ENCODE measurements at places on chromosomes 3 and 15.
A peak's percentile ranks its signal among the peaks of the same experiment; 100 is the strongest.

DNA sequence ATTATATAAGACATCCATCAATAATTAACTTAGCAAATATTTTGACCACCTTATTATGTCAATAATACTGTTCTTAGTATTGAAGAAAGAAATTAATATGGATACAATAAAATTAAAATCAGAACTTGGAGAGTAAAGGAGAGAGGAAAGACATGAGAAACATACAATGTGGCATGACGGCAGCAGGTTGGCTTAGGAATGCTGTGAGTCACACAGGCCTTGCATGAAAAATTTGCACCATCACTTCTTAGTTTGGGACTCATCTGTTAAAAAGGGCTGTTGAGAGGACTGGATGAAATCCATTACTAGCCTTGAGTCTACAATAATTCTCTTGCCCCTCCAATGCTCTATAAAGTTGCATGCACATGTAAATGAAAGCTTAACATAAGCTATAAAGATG is 880.8 kb downstream of the ROBO1 start:
- DNase-seq: no peak

DNA sequence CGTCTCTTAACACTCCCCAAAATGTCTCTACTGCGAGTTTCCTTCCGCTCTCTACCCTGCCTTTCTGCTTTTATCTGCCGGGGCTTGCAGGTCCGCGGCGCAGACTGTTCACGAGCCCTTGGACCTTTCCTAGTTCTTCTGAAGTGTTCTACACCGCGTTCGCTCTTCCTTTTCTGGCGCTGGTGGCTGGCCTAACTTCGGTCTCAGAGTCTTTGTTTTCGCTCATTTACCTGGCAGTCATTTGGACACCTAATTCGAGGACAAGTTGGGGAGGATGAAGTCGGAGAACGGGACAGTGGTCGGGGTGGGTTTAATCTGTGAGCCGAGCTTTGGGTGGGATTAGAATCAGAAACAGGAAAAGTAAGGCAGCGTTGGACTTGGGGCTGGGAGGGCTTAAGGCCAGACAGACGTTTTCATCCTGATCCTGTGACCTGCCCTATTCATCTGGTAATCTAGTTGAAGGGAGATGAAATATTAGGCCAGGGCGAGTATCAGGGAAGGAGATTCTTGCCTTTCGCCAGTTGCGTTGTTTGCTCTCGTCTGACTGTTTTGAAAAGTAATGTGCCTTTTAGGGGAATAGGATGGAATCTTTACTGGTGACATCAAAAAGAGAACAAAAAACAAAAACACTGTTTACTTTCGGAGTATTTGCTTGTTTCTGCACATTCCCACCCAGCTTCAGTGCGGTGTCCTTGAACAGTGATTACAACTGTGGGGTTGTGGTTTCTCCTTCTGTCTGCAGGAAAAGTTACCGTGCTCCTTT is 1.8 kb downstream of the DIPK2A start:
- peak; percentile 59 for DNase-seq

DNA sequence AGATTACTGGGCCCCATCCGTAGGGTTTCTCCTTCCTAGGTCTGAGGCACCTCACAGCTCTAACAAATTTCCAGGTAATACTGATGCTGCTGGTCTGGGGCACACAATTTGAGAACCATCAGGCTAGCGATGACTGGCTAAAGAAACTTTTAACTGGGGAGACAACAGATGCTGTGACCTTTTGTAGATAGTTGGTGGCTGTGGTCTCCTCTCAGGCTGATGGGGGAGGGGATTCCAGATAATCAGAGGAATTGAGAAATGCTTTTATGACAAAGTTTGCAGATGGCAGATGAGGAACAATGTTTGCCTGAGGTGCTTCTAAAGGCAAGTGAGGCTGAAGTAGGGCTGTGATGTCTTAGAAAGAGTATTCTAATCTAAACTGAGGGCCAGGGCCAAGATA is 13.8 kb upstream of the CCR9 start:
- DNase-seq: no peak

DNA sequence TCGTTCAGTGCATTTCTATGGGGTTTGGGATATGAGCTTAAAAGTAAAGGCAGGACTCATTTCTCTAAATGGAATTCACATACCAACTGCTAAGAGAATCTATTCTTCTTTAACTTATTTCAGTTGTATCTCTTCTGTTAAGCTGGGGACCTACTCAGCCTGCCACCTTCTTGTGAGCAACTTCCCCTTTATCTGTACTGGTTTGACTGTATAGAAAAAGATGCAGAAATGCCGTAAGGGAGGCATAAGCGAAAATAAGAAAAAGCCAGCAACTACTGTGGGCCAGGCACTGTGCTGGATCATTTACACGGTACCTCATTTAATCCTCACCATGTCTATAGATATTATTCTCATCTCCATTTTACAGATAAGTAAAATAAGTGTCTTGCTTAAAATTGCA is 38.4 kb downstream of the RBMS3 start:
- DNase-seq: no peak

- DNase-seq: no peak
These were observed 2.2 kb downstream of the TFRC start for GRCh38 chr3:196079682-196080081.

DNA sequence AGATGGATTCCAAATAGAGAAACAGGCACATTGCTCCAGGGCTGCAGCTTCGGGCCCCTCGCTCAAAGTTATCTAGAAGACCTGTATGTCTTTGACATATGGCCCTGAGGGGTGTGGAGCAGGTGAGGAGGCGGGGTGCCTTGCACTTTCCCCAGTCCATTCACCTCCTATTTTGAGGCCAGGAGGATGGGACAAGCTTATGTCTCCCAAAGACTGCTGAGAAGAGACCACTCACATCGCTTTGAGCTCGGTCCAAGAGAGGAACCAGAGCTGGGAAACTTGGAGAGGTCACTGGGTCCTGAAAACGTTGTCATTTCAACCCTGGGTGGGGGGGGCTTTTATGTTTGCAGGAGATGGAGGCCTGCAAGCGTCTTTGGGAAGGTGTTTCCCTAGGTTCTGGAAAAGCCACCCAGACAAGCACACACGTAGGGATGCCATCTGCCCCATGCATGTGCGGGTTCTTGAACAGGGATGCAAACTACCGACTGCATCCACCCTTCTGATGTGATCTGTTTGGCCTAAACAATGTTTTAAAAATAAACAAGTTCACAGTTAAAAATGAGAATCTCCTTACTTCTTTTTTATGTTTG is 33.7 kb upstream of the SYNM start:
- DNase-seq: no peak

DNA sequence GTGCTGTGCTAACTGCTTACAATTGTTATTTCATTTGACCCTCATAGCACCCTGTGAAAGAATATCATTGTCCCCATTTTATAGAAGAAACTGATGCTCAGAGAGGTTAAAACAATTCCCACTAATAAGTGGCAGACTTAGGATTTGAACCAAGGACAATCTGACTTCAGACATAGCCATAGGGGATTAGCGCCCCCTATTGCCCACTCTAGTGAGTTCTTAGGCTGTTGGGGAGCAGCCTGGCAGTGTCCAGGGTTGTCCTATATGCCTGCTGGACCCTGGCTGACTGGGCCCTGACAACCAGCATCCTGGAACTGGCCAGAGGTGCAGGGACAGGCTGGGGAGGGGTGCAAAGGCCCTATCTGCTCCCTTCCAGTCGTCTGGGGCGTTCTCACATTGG is 15.4 kb downstream of the DPH3 start:
- DNase-seq: no peak

GRCh38 chr3:43372007-43372740 is 85.8 kb downstream of the SNRK start:
- DNase-seq: no peak

GRCh38 chr3:100047455-100048141 is 66.7 kb downstream of the FILIP1L start:
- DNase-seq: no peak

DNA sequence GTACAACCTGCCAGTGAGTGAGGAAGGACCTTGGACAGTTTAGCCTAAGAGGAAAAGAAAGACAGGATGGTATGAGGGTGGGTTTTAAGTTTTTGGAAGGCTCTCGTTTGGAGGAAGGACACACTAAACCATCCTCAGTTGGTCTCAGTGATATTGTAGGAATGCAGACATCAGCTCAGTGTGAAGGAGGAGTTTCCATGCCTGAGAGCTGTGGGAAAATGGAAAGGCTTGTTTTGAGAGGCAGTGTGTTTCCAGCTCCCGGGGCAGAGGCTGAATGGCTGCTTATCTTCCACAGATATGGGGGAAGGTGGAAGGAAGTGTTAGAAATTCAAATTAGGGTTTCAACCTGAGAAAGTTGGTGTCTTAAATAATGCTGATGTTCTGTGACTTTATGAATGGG is 89.6 kb upstream of the MYZAP start:
- DNase-seq: no peak

DNA sequence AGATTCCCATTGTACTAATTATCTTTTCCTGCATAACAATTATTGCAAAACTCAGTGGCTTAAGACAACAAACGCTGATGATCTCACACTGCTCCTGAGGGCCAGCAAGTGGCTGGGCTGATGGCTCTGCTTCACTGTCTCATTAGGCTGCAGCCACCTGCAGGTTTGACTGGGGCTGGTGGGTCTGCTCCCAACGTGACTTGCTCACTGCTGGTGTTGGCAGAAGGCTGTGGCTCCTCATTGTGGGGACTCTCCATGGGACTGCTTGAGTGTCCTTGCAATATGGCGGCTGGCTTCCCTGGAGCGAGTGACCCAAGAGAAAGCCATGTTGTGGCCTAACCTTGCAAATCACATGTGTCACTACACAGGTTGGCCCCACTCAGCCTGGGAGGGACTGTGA is 71.1 kb downstream of the PLXNA1 start:
- no peak for DNase-seq

DNA sequence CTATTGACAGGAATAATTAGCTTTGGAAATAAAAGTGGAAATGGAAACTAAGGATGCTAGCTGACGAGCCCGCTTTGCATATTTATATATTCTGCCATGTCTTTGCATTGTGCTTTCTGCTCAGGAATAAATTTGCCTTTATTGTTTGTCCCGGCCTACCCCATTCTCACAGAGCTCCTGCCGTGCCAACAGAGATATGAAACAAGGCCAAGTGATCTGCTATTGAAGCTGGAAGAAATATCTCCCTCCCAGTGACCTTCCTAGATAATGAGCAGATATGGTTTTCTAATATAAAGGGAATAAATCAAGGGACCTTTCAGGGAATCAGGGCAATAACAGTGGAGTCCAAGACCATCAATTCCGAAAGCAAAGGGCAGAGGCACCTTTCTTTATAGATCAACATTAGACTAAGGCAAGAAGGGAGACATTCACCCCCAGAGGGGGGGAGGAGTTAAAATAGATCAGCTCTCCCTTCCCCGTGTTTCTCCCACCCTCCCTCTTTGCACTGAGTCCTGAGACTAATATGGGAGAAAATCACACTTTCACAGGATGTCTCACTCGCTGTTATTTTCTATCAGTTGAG is 664.6 kb downstream of the AGBL1 start:
- DNase-seq: no peak

DNA sequence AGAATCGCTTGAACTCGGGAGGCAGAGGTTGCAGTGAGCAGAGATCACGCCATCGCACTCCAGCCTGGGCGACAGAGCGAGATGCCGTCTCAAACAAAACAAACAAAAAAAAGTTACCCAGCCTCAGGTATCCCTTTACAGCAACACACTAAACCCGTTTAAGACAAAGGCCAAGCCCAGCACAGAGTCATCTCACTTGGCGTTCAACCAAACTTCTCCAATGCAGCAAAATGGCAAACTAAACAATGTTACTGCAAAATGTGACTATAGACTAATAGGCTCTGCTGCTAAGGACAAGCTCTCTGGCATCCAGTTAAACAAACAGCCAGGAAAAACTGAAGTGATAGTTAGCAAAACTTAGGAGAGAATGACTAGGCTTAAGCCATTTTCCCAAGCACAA is 6.4 kb upstream of the FAM219B start:
- no peak for DNase-seq

- no peak for DNase-seq
These were observed 5.5 kb upstream of the TEX55 start for GRCh38 chr3:119140466-119140865.

DNA sequence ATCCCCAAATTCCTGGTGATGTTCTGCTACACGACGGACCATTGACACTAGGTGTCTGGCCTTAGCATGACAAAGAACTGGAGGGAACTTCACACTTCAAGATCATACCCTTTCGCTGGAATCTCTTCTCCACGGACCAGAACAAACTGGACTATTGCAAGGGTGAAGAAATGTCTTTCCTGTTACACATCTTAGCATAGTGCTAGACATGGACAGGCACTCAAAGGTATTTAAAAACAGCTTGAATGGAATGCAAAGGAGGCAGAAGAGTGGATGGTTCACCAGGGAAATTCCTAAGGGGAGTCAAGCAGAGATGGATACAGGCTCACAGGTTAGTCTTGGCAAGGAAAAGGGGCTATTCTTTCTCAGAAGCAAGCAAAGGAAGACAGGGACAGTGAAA is 33.5 kb upstream of the PDZRN3 start:
- DNase-seq: no peak

DNA sequence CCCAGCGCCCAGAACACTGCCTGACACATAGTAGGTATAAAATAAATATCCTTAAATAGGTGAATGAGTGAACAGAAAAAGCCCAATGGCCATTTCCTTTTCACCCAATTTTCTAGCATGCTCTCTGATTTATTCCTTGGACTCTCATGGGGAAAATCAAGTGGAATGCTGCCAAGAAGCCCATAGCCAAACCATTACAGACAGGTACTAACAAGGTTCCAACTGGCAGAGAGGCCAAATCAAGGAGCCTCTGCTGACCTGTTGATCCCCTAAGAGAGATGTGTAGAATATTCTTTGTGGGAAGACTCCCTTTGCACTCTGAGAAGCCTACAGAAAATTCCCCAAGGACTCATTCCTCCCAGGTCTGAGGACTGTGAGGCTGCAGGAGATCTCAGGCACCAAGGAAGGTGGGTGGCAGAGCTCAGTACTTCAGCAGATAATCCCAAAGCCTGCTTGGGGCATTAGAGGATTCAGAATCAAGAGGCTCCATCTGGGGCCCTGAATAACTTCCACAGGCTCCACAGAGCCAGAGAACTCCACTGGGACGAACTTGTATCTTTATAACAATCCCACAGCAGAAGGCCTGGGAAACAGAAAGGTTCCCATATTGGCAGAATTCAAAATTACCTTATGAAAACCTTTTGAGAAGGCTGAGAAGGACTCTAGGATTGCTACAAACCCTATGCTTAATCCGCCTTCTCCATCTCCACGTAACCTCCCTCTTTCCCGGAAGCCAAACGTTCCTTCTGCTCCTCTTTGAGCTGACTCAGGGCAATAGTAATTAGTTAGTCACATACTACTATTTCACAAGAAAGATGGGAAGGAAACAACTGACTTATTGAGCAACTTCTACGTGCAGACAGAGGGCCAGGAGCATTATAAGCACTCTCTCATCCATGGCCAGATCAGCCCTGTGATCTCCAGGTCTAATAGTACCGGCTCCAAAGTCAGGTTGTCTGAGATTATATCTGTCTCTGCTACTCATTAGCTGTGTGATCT is 34.5 kb downstream of the PRICKLE2 start:
- no peak for DNase-seq

DNA sequence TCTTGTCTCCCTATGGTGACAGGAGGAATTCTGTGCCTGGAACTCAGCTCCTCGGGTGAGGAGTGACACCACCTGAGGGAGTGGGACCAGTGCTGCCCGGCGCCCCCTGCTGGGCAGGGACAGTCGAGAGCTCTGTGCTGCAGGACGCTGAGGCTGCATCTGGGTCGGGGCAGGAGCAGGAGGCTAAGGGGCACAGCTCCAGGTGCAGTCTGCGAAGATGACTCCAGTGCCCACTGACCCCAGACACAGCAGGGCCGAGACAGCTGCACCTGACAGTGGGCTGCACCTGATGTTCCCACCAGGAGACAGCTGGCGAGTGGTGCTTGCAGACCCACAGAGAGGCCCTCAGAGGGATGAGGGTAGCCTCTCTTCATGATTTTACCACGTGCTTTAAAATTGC is 152.9 kb downstream of the ATP10A start:
- peak; percentile 11 for DNase-seq

- no peak for DNase-seq
These were observed 94.3 kb downstream of the TBC1D2B start for GRCh38 chr15:77983091-77983707.

All from activated effector memory CD4-positive, alpha-beta T cell treated with Interleukin-2 at 50 U/mL for 16 hours (primary cell).